ENCODE measurements at places on chromosomes 3 and 15.

GRCh38 chr3:59937201-59937600 lies 887.4 kb upstream of the CFAP20DC start:
- no peak for DNase-seq

DNA sequence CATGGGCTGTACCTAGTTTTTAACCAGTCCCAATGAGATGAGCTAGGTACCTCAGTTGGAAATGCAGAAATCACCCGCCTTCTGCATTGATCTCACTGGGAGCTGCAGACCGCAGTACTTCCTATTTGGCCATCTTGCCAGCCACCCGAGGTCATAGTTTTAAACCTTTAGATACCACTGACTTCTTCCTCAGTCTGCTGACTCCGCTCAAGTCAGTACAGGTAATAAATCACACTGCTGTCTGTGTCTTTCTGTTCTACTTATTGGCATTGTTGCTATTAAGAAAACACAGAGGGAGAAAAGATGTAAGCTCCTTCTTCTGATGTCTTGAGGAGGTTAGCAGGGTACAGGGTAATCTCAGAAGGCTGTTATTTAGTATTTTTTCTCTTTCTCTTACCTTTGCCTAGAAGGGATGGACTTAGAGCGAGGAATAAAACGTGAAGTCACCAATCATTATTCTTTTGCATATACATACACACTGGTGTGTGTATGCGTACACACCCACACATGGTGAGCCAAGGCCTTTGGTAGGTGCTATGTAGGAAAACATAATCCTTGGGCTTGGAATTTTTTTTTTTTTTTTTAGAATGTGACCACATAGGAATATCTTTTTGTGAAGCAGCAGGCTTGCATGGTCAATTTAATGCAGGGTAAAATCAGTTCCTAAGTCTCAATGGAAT lies 197.2 kb downstream of the EDEM1 start:
- DNase-seq = no peak

GRCh38 chr15:48992545-48992944 lies 28.8 kb upstream of the SHC4 start:
- DNase-seq = no peak

DNA sequence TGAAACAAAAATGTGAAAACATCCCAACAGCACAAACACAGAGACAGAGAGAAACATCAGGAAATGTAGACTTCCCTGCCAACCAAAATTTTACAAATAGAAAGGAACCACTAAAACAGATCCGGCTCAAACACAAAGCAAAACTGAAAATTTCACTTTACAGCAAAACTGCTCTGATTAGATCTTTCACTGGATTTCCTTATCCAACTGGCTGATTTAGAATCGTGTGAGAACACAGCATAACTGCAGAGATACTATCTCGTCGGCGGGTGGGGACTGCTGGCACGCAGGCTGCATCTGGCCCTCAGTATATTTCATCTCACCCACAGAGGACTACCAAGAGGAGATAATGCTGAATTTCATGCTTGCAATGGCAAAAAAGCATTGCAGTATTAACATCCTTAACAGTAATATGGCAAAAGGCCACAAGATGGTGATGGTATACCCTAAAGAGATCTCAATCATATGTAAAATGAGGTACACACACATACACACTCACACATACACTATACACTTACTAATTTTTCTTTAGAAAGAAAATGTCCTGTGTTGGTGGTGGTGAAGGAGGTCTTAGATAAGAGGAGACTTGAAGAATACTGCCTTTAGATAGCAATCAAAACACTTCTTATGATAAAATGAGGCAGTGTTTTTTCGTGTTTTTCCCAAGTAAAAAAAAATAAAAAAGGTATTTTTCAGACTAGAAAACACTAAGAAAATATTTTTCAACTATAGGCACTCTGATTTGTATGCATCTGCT lies 10.6 kb upstream of the LEO1 start:
- DNase-seq = peak; percentile 57

DNA sequence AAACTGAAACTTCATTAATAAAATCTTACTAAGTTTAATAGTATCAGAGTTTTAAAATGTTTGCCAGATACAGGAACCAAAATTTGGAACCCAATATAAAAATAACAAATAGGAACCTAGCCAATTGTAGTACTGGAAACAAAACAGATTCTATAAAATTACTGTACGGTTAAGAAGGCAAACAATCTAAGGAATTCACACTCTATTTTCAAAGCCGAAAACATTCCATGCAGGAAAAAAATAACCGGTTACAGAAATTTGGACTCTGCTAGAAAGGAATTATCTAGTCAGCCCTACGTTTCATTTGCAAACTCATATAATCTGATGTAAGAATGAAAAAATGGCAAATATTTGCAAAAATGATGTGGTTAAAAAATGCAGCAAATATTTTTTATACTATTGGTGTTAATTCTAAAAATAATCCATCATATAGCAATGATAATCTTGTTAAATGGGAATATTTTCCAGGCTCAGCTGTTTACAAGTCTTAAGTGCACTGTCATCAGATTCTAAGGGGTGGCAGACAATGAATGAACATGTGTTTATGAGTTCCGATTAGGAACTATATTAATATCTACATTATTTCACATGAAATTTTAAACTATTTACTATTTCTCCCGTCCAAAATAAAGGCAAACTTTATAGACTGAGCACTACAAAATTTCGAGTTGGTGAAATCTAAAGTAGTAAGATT lies 58.1 kb downstream of the DCBLD2 start:
- DNase-seq = no peak

DNA sequence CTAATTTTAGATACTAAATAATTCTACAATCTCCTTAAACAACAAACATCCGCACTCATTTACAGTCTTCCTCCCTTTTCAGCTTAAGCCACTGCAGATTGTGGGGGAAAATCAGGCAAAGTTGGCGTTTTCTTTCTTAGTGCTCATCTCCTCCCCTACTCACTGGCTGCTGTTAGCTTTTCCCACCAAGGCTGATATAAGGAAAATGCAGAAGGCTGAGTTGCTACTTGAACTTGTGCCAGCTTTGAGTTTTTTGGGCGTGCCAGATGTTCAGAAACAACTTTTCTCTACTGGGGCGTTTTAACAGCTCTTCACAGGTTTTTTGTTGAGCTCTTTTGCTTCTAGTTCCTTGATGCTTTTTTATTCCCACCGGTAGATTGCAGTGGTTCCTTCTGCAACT lies 222.0 kb downstream of the PYDC2 start:
- DNase-seq = no peak

GRCh38 chr3:22981166-22981565 lies 222.0 kb upstream of the UBE2E2 start:
- DNase-seq = no peak

- no peak for DNase-seq
Observed at GRCh38 chr15:93146196-93146595, 57.2 kb upstream of the RGMA start.

DNA sequence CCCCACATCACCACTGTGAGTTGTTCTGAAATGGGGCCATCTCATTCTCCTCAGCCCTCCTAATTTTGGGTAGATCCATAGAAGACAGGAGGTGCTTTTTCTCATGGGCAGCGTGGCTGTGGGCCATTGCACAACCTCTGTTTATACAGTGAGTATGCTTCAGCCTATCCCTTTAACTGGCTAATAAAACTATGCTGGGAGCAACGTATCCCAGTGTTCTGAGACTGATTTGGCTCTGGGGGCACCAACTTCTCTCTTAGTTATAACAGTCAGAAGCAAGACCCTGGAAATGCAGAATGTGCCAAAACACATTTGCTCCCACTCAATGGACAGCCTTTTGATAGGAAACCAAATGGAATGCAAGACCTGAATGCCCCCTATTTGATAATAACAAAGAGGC lies 97.1 kb upstream of the ICE2 start:
- no peak for DNase-seq

Measured in stimulated activated CD4-positive, alpha-beta T cell treated with anti-CD3 and anti-CD28 coated beads, Interleukin-2, amount 100 ng/mL, for 24 hours (primary cell).